ENCODE measurements at places on chromosomes 3 and 15. TPM values are rescaled to one million over a fixed set of nuclear protein-coding genes. Genes with fewer than 3 reads are reported as not detected.

- H3K36me3 ChIP-seq = no peaks in the 10 kb centered on the region
- H3K27me3 ChIP-seq = peaks cover 7% of the 10 kb centered on the region
- no peak overlapping the region for H3K27ac ChIP-seq
- no peak for DNase-seq
- no peaks in the 10 kb centered on the region for H3K4me1 ChIP-seq
Observed at GRCh38 chr3:64074895-64075679, 51.8 kb upstream of the PSMD6 start.

DNA sequence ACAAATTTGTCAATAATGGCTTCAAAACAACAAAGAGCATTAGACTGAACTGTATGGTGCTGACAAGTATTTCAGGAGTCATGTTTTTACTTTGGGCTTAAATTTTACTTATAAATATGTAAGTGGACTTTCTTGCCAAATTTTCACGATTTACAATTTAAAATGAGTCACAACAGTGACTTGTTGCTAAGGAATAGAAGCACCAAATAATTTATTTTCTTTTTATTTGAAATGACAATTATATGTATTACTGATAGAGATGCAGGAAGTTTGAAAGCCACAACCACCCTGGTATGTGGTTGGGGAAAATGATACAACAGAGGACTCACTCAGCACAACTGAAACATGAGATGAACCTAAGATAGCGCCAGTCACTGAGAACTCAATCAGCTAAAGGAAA, 90.3 kb downstream of the FMN1 start:
- no peaks in the 10 kb centered on the region for H3K36me3 ChIP-seq
- H3K27ac ChIP-seq = no peak overlapping the region
- DNase-seq = peak; percentile 72
- no peak overlapping the region for H3K4me3 ChIP-seq
- no peaks in the 10 kb centered on the region for H3K27me3 ChIP-seq

GRCh38 chr3:156705761-156706616, 31.6 kb downstream of the TIPARP start:
- no peaks in the 10 kb centered on the region for H3K27me3 ChIP-seq
- no peak overlapping the region for H3K27ac ChIP-seq
- no peaks in the 10 kb centered on the region for H3K4me1 ChIP-seq
- H3K36me3 ChIP-seq = peaks cover 17% of the 10 kb centered on the region

- H3K36me3 ChIP-seq = no peaks in the 10 kb centered on the region
- H3K4me1 ChIP-seq = no peaks in the 10 kb centered on the region
- no peak overlapping the region for H3K27ac ChIP-seq
- DNase-seq = no peak
- H3K4me3 ChIP-seq = no peak overlapping the region
- H3K27me3 ChIP-seq = no peaks in the 10 kb centered on the region
Observed at GRCh38 chr15:26943866-26944265, 27.1 kb upstream of the GABRG3 start.

WDR73 gene
- 28.2 TPM for total RNA-seq

POPDC2 gene
- total RNA-seq = not detected

- H3K27ac ChIP-seq = no peak overlapping the region
- no peaks in the 10 kb centered on the region for H3K27me3 ChIP-seq
- H3K4me1 ChIP-seq = no peaks in the 10 kb centered on the region
- H3K36me3 ChIP-seq = no peaks in the 10 kb centered on the region
Observed at GRCh38 chr3:176650478-176650877, 546.8 kb downstream of the TBL1XR1 start.

DNA sequence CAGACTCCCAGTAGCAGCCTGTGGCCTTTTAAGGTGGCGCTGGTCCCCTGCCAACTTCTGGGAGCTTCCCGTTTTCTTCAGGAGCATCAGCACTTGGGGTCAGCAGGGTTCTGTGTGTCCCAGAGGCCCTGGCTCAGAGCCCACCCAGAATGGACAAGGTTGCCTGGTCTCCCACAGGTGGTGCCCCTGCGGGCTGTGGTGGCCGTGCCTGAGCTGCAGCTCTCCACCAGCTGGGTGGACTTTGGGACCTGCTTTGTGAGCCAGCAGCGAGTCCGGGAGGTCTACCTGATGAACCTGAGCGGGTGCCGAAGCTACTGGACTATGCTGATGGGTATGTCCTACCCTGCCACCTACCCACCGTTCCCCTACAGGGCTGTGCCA, 15.5 kb downstream of the ACAA1 start:
- no peak overlapping the region for H3K27ac ChIP-seq
- H3K4me3 ChIP-seq = no peak overlapping the region
- H3K27me3 ChIP-seq = no peaks in the 10 kb centered on the region
- no peaks in the 10 kb centered on the region for H3K4me1 ChIP-seq
- DNase-seq = no peak
- peaks cover 9% of the 10 kb centered on the region for H3K36me3 ChIP-seq

FBXO40 gene
- total RNA-seq = not detected

BAHD1 gene
- total RNA-seq = 19.1 TPM

DNA sequence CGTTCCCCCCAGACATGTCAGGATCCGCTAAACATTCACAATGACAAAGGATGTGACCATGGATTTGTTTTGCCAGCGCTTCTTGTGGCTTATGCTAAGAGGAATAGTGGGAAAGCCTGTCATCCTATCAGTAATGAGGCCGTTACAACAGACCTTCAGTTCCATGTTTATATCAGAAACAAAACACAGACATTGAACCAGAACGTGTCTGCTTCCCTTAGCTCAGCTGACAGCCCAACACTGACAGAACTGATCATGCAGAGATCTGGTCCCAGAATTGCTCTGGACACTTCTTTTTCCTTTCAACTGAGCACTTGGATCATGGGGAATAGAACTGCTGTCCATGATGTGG, 58.3 kb upstream of the MYZAP start:
- H3K4me1 ChIP-seq = peaks cover 22% of the 10 kb centered on the region
- no peak overlapping the region for H3K4me3 ChIP-seq
- no peaks in the 10 kb centered on the region for H3K27me3 ChIP-seq
- H3K36me3 ChIP-seq = no peaks in the 10 kb centered on the region
- DNase-seq = no peak

GRCh38 chr3:127590282-127590592, 296 bp downstream of the TPRA1 start:
- peak overlapping the region; percentile 66 for H3K27ac ChIP-seq
- no peak for DNase-seq
- H3K36me3 ChIP-seq = no peaks in the 10 kb centered on the region
- peaks cover 15% of the 10 kb centered on the region for H3K4me1 ChIP-seq
- H3K4me3 ChIP-seq = peak overlapping the region; percentile 78

DNA sequence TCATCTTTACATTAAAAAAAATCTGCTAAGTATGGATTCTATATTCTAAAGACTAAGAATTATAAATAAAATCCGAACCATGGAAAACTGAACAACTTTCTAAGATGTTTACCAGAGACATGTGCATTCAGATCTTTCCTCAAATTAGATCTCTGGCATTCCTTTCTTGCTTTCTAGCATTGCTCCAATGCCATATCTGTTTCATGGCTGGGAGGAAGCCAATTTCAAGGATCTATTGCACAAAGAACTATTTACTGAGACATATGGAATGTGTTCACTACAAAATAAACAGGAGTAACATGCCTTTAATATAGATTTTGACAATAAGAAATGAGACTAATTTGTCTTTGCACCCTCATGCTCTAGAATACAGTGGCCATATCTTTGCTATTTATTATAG, 45.1 kb upstream of the NANOGP8 start:
- no peaks in the 10 kb centered on the region for H3K27me3 ChIP-seq
- no peak overlapping the region for H3K4me3 ChIP-seq
- H3K27ac ChIP-seq = no peak overlapping the region

- no peaks in the 10 kb centered on the region for H3K27me3 ChIP-seq
- no peak for DNase-seq
- no peak overlapping the region for H3K4me3 ChIP-seq
Observed at GRCh38 chr3:10527295-10528001, 22.1 kb upstream of the ATP2B2 start.

HDC gene
- not detected for total RNA-seq

- DNase-seq = no peak
- H3K27ac ChIP-seq = no peak overlapping the region
- H3K36me3 ChIP-seq = peaks cover 14% of the 10 kb centered on the region
- H3K4me1 ChIP-seq = no peaks in the 10 kb centered on the region
- H3K4me3 ChIP-seq = no peak overlapping the region
Observed at GRCh38 chr3:12593473-12593872, 36.6 kb downstream of the MKRN2 start.

DTX3L gene
- total RNA-seq = 20.5 TPM

- H3K4me3 ChIP-seq = no peak overlapping the region
- no peaks in the 10 kb centered on the region for H3K27me3 ChIP-seq
- DNase-seq = peak; percentile 13
- H3K36me3 ChIP-seq = no peaks in the 10 kb centered on the region
- peaks cover 3% of the 10 kb centered on the region for H3K4me1 ChIP-seq
Observed at GRCh38 chr15:71411538-71412482, 296.5 kb downstream of the THSD4 start.

DNA sequence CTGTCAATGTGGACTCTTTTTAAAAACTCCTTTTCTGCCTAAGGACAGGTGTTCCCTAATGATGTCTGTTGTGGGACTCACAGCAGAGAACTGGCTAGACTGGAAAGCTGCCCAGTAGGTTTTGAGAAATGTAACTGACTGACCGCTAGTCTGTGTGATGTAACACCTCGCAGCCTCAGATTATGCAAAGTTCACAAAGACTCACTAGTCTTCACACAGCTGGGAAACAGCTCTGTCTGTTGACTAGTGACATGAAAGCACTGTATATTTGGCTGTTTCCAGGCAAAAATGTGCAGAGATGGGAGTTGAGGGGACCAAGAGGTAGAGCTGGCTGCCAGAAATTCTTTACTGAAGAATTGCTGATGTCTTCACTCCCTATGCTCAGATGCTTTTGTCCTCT, 10.3 kb downstream of the PDZRN3 start:
- no peak overlapping the region for H3K27ac ChIP-seq
- no peak overlapping the region for H3K4me3 ChIP-seq
- DNase-seq = no peak
- no peaks in the 10 kb centered on the region for H3K27me3 ChIP-seq

DNA sequence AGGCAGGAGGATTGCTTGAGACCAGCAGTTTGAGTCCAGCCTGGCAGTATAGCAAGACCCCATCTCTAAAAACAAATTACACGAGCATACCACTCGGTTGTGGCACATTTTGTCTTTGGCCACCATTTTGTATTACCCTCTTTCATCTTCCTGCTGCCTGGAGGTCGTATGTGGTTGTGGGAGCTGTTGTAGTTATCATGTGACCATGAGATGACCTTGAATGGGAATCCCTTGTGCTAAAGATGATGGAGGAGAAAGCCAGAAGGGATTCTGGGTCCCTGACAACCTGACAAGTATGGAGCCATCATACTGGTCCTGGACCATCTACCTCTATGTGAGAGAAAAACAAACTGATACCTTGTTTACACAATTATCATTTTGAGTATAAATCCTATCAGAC, 45.2 kb upstream of the BHLHE40 start:
- H3K4me1 ChIP-seq = peaks cover 2% of the 10 kb centered on the region
- no peaks in the 10 kb centered on the region for H3K27me3 ChIP-seq
- no peaks in the 10 kb centered on the region for H3K36me3 ChIP-seq
- DNase-seq = no peak
- no peak overlapping the region for H3K27ac ChIP-seq

DNA sequence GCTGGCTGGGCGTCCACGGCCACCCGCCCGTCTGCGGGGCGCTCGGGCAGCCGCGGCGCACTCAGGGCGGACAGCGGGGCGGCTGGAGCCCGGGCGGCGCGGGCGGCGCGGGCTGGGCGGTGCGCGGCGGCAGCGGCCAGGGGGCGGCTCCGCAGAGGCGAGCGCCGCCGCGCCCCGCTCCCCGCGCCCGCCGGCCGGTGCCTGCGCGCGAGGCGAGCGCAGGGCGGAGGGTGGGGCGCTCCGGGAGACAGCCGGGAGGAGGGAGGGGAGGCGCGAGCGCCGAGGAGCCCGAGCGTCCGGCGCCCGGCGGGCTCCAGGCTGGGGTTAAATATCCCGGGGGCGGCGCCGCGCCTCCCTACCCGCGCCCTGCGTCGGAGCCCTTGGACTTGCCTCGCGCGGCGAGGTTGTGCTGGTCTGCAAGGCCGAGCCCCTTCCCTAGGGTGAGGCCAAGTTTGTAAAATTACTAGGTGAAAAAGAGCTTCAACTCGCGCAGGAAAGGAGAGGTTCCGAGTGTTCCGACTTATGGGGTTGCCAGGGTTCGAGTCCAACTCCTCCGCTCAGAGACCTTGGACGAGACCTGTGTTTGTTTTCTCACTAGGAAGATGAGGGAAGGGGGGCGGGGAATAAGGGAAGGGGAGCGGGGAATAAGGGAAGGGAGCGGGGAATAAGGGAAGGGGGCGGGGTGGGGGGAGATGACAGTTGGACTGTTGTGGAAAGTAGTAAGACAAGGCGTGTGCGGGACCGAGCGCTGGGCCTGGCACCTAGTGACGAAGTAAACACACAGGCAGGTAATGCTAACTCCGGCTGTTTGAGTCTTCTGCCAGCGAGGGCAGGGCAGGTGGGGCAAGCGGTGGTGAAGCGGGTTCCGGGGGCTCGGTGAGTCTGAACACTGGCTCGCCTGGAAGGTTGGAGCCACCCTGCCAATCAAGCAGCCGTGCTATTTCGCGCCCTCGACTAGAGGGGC, at the start of gene TNFAIP8L3:
Gene TNFAIP8L3, minus strand, starts transcription at position 301 of the 964 bp plus-strand sequence. CDS start 311 bp downstream, outside the sequence.
- H3K4me1 ChIP-seq = peaks cover 72% of the 10 kb centered on the region
- no peaks in the 10 kb centered on the region for H3K27me3 ChIP-seq
- peak within 1 kb of the TSS; percentile 98 for H3K27ac ChIP-seq

CHST13 gene
- total RNA-seq = not detected

GRCh38 chr3:182516597-182517336, 276.5 kb upstream of the ATP11B start:
- H3K27ac ChIP-seq = no peak overlapping the region
- no peak overlapping the region for H3K4me3 ChIP-seq
- H3K4me1 ChIP-seq = no peaks in the 10 kb centered on the region
- H3K27me3 ChIP-seq = no peaks in the 10 kb centered on the region
- DNase-seq = no peak

PLCH1 gene
- total RNA-seq = not detected

DNA sequence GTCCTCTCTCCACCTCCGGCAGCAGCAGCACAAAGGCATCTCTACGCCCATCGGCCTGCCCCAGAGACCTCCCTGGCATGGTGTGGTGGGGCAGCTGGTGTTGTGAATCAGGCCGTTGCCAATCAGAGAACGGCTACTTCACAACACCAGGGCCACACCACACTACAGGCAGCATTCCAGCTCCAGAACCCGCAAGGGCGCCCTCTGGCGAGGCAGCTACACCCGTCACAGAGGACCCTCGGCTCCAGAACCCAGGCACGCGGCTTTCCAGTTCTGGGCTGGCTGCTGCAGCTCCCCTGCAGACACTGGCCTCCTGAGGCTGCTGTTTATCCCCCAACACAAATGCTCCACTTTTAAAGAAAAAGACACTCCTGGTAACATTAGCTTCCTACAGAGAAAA, 127.5 kb upstream of the TOPAZ1 start:
- no peak overlapping the region for H3K27ac ChIP-seq
- H3K4me3 ChIP-seq = no peak overlapping the region
- peaks cover 2% of the 10 kb centered on the region for H3K27me3 ChIP-seq
